DMS 273 treated with DMSO at 0.1 percent for 48 hours (cell line): ENCODE measurements at places on chromosomes 2 and 18.

GRCh38 chr2:9103663-9104277 lies 100.3 kb upstream of the MBOAT2 start:
- no peak for DNase-seq

GRCh38 chr2:171316220-171316619 lies 117.6 kb downstream of the METTL8 start:
- no peak for DNase-seq

- no peak for DNase-seq
Observed at GRCh38 chr2:197278799-197279763, 31.5 kb downstream of the ANKRD44 start.

DNA sequence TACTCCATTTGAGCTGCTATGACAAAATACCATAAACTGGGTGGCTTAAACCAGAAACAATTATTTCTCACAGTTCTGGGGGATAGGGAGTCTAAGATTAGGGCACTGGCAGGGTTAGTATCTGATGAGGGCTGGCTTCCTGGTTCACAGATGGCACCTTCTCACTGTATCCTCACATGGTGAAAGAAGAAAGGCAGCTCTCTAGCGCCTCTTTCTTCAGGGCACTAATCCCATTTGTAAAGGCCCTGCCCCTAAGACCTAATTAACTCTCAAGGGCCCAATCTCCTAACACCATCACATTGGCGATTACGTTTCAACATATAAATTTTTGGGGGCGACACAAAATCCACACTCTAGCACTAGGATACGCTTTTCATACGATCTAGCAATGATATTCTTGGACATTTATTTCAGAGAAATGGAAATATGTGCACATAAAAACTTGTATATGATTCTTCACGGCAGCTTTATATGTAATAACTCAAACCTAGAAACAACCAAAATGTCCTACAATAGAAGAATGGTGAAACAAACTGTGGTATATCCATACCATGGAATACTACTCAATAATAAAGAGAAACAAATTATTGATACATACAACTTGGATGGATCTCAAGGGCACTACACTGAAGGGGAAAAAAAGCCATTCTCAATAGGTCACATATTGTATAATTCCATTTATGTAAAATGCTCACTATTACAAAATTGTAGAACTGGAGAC lies 111.0 kb downstream of the BCL2L11 start:
- no peak for DNase-seq

DNA sequence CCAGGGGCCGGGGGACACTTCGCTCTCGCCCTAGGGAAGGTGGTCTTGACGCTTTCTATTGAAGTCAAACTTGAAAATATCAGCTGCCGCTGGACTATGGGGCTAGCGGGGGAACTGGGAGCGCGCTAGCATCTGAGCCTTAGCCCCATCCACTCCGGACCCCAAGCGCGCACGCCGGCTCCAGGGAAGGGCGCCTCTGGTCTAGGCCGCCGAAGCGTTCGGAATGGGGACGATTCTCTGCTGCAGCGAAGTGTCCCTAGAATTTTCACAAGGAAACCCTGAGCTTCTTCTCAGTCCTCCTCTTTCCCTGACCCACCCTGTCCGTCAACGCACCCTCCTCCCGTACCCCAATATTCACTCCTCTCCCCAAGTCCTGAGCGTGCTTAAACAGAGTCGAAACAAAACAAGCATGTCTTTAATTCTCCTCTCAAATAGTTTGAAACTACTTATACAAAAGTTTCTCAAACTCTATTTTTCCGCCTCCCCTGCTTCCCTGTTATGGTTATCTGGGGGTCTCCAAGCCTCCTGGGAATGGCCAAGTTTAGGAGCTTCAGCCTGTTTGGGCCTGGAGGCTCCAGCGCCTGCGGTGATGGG lies 5.0 kb downstream of the RAX start:
- no peak for DNase-seq

DNA sequence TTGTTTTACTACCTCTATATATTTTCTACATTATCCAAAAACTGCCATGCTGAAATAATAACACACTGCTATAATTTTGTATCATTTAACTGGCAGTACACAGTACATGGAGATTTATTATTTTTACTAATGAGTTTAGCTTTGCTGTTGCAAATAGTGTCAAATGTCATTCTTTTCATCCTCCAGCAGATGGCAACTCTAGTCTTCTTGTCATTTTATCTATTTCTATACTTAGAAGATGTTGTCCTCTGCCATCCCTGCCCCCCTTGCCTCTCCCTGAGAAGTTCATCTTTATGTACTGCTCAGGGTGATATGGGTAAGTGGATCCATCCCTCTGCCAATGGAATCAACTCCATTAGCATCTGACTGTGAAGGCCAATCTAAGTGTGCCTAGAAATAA lies 21.7 kb upstream of the LRRTM1 start:
- peak; percentile 9 for DNase-seq

DNA sequence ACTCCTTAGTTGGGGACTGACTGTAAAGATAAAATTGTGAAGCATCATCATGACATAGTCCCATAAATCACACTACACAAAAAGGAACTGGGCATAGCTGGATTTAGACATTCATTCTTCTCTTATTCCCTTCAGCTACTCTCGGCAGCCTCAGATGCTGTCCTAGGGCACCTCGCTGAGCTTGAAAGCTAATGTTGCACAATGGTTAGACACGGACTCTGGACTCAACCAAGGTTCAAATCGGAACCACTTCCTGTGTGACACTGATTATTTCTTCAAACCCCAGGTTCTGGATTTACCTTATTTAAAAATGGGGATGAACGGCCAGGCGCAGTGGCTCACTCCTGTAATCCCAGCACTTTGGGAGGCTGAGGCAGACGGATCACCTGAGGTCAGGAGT lies 89.8 kb downstream of the CCBE1 start:
- DNase-seq = no peak

- no peak for DNase-seq
Observed at GRCh38 chr2:28661589-28662001, 90.0 kb upstream of the PPP1CB start.

DNA sequence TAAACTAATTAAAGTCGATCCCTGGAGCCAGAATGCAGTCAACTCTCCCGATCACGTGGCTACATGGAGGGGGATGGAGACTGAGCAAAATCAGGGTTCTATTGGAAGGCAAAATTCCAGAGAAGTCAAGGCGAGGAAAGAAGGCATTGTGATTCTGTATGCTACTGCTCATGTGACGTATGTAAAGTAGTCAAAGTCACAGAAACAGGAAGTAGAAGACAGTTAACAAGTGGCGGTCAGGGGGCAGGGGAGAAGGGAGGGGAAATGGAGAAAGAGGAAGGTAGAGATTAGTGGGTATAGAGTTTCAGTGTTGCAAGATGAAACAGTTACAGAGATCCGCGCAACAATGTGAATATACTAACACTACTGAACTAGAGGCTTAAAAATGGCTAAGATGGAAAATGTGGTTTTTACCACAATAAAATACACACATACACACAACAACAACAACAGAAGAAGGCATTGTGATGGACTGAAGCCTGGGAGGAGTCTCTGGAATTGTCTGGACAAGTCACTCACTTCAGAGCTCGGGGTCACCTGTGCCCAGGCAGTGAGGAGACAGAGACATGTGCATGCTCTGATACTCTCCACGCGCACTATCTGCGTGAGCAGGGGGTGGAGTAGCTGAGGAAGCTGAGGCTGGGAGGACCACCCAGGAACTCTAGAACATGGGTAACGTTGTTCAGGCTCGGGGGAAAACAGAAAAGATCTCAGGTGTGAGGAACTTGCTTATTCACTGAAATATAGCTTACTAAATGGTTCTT lies 89.9 kb upstream of the CDCA7 start:
- no peak for DNase-seq

- DNase-seq = no peak
Observed at GRCh38 chr18:32438173-32438572, 32.5 kb downstream of the GAREM1 start.

GRCh38 chr18:53937037-53937436 lies 287.4 kb downstream of the MBD2 start:
- no peak for DNase-seq

- DNase-seq = no peak
Observed at GRCh38 chr18:58051765-58052460, 7.9 kb downstream of the NEDD4L start.

- no peak for DNase-seq
Observed at GRCh38 chr2:239203443-239204135, 197.2 kb downstream of the HDAC4 start.

GRCh38 chr2:42819160-42819559 lies 26.8 kb upstream of the HAAO start:
- DNase-seq = no peak

DNA sequence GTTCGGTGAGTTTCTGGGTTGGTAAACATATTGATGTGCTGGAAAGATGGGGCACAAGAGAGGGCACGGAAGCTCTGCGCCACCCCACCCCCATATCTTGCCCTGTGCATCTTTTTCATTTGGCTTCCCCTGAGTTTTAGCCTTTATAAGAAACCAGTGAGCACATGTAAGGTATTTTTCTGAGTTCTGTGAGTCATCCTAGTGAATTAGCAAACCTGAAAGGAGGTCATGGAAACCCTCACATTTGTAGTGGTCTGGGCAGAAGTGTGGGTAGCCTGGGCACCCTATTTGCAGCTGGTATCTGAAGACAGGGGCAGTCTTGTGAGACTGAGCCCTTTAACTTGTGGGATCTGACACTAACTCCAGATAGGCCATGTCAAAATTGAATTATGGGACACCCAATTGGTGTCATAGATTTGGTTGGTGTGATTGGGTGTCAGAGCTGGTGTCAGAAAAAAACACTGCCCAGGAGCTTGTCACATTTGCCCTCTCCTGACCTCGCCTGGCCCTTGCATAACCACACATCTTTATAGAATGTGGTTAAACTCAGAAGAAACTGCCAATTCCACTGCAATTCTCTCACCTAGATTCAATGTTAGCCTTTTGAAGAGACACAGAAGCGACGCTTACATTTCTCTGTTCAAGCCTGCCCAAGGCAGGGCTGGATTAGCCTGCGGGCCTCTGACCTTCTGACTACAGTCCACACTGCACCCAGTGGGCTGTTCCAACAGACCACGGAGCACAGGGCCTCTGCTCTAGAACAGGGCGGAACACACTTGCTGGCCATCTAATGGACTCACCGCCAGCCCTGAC lies 12.0 kb upstream of the GALM start:
- DNase-seq = no peak

GRCh38 chr2:74975016-74975415 lies 16.6 kb downstream of the POLE4 start:
- DNase-seq = no peak

DNA sequence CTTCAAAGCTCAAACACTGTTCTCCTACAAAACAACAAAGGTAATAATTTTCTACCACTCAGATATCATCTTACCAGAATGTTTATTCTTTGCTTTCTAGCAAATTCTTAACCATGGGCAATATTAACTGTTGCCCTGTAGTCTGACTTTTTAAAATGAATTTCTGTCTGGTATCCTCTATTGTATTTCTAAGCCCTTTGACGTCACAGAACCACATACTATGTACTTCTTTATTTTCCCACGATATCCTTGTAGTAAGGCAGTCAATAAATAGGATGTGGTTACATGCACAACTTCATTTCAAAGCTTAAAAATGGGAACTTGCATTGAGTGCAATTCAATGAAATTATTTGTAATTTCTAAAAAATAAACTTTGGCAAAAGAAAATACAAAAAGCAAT lies 58.7 kb downstream of the THADA start:
- DNase-seq = no peak

DNA sequence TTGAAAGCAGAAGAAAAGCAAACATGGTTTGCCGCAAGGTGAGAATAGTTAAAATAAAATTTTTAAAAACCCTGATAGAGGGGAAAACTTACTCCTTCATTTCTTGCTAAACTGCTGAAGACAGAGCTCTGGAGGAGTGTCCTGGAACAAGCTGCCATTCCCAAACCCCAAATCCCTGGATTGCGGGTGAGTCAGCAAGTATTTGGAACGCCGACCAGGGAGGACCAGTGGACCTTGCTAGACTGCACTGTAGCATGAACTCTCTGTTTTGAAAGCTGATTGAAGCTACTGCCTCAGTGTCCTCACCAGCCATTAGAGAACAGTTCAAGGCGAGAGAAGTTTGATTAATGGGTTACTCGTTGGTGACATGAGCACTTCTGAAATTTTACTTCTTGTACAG lies 99.4 kb upstream of the RASGRP3 start:
- no peak for DNase-seq

- no peak for DNase-seq
Observed at GRCh38 chr2:69689466-69689865, 45.9 kb upstream of the AAK1 start.

- no peak for DNase-seq
Observed at GRCh38 chr2:135963841-135964240, 21.6 kb downstream of the DARS1 start.

- no peak for DNase-seq
Observed at GRCh38 chr2:153106802-153107477, 371.6 kb downstream of the RPRM start.

DNA sequence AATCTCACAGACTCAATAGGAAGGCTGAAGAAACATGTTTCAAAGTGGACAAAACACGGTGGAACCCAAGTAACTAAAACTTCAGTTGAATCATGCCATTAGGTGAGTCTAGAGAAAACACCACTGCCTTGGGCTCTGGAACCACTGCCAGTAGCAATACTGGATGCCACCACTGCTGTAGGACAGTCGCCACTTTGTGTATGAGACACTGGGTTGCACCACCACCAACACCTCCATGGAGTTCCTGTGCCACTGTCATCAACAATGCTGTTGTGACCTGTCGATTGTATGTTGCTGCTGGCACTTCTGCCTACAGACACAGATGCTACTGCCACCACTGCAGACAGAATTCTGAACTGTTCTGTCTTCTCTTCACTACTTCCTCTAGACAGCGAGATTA lies 686.7 kb downstream of the METTL4 start:
- no peak for DNase-seq

- DNase-seq = no peak
Observed at GRCh38 chr2:224041554-224041953, 2.5 kb upstream of the SERPINE2 start.

DNA sequence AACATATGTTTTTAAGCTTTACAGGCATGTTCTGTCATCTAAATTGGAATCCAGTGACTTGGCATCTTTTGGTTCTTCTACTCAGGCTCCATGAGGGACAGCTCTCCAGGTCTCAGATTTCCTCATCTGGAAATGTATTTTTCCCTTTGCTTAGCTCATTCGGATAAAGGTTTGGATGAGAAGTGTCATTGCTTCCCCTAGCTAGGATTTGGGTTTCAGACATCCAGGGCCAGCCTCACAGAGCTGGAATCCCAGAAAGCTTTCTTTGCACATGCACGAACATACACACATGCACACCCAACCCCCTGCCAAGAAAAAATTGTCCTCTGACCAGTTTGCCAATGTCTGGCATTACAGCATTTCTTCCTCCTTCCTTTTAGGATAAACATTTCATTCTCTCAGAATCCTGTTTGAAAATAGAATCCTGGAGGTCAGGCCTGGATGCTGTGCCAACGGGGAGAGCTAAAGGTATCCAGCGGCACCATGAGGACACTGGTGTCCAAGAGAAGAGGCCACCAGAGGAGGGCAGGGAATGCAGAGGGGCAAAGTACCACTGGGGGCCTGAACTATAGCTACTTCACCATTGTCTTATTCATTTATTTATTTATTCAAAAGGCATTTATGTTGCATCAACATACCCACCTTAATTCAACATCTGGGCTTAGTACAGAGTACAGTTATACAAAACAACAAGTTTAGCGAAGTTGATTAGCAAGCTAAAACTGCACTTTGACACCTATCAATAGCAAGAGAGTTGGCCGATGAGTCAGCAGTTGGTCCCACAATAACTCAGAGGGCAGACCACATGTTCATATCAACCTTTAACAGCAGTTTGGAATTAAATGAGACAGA lies 97.9 kb upstream of the ATL2 start:
- no peak for DNase-seq

GRCh38 chr18:76568731-76569130 lies 73.7 kb upstream of the ZNF516 start:
- DNase-seq = no peak
